D341Med (cell line): ENCODE measurements at places on chromosomes 16 and 17.
A peak's percentile ranks its signal among the peaks of the same experiment; 100 is the strongest.

DNA sequence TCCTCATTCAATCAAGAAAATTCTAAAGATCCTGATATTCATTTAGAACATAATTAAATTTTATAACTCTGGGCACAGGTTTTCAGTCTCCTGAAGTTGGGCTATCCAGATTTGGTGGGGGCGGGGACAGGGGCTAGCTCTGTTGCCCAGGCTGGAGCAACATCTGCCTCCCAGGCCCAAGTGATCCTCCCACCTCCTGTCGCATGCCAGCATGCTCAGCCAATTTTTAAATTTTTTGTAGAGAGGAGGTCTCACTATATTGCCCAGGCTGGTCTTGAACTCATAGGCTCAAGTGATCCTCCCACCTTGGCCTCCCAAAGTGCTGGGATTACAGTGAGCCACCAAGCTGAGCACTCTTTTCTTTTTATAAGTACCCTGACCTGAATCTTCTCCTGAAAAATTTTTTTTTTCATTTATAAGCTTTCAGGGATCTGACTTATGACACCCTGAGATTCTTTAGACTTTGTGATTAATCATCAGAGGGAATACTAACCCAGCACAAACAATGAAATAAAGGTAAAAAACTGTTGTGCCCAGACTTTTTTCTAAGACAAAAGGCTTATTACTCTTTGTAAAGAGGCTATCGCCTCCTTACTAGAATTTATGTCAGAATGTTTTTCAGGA lies 62.6 kb downstream of the TUBD1 start:
- DNase-seq, result no peak

DNA sequence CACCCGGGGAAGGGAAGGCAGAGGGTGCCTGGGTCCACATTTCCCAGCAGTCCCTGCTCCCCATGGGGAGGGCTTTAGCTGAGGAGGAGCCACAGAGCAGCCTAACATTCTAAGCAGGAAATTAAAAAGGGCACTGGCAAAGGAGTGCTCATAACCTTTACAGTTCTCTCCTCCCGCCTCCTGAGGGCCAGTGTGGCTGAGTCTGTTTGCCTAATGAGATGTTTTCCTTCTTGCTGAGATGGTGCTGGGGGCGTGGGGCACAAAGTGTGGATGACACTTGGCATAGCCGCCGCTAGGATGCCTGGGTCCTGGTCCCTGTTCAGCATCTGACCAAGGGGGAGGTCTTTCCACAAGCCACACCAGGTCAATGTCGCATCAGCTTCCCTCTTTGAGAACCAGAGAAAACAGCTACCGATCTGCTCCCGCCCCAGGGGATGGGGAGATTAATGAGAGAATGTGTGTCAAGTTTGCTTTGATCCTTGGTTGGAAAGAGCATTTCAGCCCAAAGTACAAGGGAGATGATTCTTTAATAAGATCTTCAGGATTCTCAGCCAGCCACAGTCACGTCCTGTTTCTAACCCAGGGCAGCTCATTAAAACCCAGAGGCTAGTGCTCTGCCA lies 5.8 kb downstream of the KIF18B start:
- DNase-seq, result peak; percentile 44

DNA sequence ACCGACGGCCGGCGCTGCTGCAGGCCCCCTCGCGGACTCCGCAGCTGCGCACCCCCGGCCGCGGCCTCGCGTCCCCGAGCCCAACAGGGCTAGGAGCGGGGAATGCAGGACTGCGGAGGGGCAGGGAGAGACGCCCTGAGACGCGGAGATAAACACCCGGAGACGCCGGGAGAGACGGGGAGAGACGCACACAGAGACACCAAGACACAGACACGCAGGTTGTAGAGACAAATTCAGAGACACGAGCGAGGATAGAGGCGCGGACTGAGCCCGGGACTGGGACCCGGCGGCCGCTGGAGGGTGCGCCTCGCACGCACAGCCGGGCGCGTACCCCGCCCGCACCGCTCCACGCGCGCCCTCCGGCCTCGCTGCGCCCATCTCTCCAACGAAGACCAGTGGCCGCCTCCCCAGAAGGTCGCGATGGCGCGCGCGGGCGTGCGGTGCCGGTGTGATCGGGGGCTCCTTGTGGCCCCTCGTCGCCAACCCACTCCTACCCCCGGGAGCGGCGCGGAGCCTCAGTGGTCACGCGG lies 902 bp downstream of the STAC2 start:
- peak; percentile 77 for DNase-seq

GRCh38 chr16:68889508-68890150 lies 46.3 kb downstream of the TANGO6 start:
- DNase-seq, result no peak

- no peak for DNase-seq
Observed at GRCh38 chr16:56824804-56825203, 40.2 kb upstream of the SLC12A3 start.

DNA sequence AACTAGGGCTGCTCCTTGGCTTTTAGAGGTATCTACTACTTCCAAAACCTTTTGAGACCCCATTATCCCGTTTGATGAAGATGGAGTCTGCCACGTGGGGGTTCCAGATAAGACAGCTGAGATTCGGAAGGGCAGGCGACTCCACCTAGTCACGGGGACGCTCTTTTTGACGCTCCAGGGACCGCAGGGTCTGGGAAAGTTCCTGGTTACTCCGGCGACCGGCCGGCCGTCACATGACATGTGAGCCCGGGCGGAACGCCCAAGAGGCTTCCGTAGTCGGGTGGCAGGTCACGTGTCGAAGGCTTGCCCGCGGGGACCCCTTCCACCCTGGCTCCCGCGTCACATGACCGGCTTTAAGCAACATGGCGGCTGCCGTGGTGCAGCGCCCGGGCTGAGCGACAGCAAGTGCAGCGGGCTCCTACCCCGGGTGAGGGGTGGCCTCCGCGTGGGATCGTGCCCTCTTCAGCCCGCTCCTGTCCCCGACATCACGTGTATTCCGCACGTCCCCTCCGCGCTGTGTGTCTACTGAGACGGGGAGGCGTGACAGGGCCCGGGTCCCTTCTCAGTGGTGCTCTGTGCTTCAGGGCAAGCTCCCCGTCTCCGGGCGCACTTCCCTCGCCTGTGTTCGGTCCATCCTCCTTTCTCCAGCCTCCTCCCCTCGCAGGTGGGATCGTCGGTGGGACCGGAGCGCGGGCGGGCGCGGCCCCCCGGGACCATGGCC lies at the start of gene SPNS1:
Gene SPNS1 (plus strand): TSS at position 342 of the 721 bp plus-strand sequence. CDS start 374 bp downstream, at position 716.
- DNase-seq, result peak; percentile 98

DNA sequence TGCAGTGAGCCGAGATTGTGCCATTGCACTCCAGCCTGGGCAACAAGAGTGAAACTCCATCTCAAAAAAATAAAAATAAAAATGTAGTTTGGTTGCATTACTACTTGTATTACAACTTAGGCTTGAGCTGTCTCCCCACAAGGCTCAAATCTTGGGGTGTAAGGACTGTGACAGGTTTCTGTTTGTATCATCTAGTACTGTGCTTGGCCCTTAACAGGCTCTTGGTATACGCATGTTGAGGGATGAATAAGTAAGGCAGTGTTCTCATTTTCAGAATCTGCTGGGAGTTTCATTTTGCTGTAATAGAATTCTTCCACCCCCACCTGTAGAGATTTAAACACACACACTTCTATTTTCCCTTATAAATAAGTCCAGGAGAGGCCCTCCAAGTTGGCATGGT lies 289.4 kb upstream of the EEF2KMT start:
- no peak for DNase-seq
